ENCODE measurements at places on chromosomes 13 and 19.

GRCh38 chr13:45941261-45941660, 89.7 kb upstream of the SIAH3 start:
- no peak for DNase-seq

DNA sequence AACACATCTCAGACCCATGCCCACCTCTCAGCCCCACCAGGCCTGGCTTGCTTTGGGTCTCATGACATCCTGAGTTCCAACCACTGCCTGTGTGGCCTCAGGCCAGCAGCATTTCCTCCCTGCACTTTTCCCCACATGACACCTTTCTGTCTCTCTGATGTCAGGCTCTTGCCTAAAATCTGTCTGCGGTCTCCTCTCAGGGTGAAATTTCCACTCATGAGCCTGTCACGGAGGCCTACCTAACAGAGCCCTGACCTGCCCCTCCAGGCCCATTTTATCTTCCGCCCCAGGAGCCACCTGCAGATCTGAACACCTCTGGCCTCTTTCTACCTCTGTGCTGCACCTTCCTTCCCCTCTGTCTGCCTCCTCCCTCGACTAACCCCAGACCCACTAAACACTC, 93.5 kb downstream of the ZDHHC20 start:
- no peak for DNase-seq

- peak; percentile 69 for DNase-seq
Observed at GRCh38 chr19:10290876-10291553, 1.3 kb downstream of the ICAM5 start.

DNA sequence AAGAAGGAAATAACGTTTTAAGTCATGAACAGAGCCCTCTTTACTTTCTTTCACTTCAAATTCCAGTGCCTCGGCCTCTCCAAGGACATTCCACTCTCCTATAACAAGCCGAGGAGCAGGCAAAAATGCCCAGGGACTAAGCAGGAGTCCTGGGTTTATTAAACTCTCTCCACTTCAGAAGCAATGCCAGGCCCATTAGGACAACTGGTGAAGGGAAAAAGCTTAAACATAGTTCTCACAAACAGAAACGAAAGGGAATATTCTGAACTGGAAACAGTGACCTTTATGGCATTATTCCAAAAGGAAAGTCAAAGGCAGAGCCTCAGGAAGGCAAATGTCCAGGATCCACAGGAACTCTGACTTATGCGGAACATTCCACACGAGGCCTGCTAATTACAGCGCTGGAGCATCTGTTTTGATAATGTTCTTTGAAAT, 30.9 kb upstream of the MED4 start:
- DNase-seq = no peak

DNA sequence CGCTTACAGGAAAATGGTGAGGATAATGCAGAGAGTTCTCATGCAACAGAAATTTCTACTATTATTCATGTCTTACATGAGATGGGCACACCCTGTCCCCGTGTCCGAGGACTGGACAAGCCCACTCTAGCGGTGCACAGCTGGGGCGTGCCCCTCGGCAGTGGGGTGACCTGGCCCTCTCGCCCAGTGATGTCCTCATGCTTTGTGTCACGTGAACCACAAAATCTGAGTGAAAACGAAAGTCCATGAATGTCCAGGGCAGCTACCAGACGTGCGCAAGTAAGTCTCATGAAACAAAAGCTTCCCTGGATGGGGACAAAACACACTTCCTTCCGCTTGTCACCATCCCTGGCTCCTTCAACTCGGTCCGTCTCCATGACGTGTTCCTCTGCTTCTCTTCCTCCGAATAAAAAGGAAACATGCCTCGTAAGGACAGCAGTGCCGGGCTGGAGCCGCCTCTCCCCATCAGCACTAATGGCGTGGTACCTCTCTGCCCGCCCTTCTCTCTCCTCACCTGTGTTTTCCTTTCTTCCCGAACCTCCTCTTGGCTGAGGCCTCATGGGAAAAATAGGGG, 45.6 kb downstream of the ANKRD10 start:
- DNase-seq = no peak

- no peak for DNase-seq
Observed at GRCh38 chr19:47475465-47475864, 3.8 kb upstream of the SLC8A2 start.

DNA sequence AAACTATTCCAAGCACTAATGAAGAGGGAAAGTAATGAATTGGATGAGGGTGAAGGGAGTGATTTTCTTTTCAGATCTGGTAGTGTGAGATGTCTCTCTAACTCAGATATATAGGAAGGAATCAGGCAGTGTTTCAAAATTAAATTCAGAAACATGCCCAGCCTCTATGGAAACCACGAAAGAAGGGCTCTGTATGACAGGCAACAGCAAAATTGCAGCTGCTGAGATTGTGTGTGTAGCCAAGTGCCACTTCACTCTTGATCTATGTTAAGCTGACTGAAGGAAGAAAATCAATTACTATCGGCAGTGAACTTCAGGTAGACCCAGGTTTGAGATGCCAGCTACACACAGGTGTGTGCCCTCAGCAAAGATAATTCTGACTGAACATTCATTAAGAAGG, 387.4 kb downstream of the PCDH9 start:
- no peak for DNase-seq

- no peak for DNase-seq
Observed at GRCh38 chr13:76991432-76991795, 467 bp upstream of the CLN5 start.

DNA sequence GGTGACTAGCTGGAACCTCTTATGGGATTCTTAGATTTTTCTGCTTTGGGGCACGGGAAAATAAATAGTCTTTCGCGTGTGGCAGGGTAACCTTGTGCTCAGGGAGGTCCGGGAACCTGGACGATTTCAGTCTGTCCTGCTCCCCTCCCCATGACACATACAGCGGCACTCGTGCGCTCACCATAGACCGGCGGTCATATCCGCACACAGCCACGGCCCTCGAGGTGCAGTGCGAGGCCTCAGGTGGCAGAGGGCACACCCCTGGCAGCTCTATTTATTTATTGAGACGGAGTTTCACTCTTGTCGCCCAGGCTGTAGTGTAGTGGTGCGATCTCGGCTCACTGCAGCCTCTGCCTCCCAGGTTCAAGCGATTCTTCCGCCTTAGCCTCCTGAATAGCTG, 3.0 kb downstream of the ONECUT3 start:
- no peak for DNase-seq

DNA sequence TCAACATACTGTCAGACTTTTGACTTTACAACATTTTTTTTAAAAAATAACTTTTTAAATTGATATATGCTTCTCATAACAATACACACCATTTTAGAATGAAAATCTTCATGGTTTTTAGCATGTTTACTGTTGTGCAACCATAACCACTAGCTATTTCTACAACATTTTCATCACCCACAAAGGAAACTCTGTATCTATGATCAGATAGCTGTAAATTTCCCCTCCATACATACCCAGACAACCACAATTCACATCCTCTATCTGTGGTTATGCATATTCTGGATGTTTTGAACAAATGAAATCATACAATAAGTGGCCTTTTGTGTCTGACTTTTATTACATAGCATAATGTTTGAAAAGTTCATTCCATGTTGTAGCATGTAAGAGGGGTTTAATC, 1666.0 kb downstream of the EFNB2 start:
- no peak for DNase-seq

DNA sequence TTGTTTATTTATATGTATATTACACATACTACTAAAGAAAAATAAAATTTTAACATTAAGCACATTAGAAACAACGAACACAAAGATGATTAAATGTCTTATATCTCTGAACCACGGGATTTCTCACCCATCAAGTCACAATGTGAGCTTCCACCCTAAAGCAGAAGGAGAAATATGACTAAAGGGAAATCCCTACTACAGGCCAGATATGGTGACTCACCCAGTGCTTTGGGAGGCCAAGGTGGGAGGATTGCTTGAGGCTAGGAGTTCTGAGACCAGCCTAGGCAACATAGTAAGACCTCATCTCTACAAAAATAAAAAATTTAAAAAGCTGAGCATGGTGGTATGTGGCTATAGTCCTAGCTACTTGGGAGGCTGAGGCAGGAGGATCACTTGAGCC, 24.6 kb downstream of the DCT start:
- DNase-seq = no peak

GRCh38 chr19:1262623-1263123, 6.5 kb upstream of the CIRBP start:
- DNase-seq = peak; percentile 77

DNA sequence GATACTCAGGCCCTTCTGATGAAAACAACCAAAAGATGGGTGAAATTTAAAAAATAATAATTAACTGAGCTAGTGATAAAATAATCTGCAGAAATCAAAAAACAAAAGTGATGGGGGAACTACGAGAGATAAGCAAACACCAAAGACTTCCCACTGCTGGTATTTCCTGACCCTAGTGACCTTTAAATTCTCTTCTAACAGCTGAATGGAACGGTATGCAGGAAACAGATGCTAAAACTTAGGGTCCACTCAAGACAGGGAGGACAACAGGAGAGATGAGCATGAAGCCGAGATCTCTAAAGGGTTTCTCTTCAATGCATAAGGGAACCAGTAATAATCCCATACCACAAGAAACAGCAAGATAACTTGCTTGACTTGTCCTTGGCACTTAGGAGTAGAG, 50.8 kb downstream of the USP12 start:
- DNase-seq = no peak

GRCh38 chr13:35866801-35867200, 264.4 kb downstream of the DCLK1 start:
- no peak for DNase-seq

- no peak for DNase-seq
Observed at GRCh38 chr19:14528419-14529253, 758 bp upstream of the TECR start.

DNA sequence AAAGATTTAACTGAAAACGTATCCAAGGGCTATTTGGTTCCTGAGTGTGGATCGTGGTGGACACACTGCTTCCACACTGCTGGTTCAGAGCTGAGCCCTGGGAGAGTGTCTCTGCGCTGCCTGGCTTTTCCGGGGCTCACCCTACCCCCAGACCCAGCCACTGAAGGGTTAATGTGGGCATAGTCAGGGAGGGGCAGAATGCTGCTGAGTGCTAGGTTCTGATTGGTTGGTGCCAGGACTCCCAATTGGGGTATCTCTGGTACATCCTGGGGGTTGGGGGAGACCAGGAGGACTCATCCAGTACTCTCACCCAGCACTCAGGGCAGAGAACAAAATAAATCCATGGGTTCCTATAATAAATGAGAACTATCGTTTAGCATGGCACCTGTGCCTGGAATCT, 142.3 kb downstream of the CACNA1A start:
- no peak for DNase-seq

GRCh38 chr19:6617374-6617773, 26.4 kb upstream of the CD70 start:
- DNase-seq = no peak

- DNase-seq = no peak
Observed at GRCh38 chr13:23770973-23771372, 118.2 kb downstream of the MIPEP start.

GRCh38 chr13:90276216-90276615, 1071.3 kb upstream of the MIR17HG start:
- DNase-seq = no peak

DNA sequence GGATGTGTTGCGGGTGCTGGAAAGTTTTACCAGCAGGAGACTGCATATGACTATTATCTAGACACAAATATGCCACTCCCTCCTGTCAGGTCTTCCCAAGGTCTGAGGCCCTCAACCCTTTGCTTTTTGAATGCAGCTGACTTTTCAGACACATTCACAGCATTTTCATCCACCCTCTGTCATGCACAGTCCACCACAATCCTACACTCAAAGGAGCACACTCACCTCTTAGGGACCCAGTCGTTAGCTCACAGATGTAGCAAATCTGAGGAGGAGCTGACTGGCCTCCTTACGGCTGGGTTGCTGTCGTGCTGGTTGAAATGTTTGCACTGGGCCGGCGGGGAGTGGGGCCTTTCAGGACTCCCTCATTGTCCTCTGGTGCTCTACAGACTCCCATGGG, 479.4 kb downstream of the IRS2 start:
- no peak for DNase-seq

- no peak for DNase-seq
Observed at GRCh38 chr13:92379371-92379770, 847.2 kb upstream of the GPC6 start.

GRCh38 chr19:16584248-16585093, 12.3 kb upstream of the SLC35E1 start:
- DNase-seq = peak; percentile 81

DNA sequence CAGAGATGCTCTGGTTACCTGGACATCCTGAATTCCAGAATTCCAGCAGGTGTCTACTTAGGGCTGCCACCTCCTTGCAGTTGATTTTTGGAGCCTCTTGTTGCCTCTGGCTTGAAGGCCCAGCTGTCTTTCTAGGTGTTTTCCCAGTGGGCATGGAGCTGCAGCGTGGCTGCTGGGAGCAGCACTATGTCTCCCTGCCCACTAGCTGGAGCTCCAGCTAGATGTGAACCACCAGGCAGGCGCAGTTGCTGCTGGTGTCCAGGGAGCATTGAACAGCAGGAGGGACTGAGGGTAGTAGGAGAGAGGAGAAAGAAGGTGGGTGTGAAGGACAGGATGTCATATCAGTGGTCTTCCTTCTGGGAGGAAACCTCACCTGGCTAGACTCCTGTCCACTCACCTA, 9.9 kb upstream of the SELENOW start:
- DNase-seq = no peak

DNA sequence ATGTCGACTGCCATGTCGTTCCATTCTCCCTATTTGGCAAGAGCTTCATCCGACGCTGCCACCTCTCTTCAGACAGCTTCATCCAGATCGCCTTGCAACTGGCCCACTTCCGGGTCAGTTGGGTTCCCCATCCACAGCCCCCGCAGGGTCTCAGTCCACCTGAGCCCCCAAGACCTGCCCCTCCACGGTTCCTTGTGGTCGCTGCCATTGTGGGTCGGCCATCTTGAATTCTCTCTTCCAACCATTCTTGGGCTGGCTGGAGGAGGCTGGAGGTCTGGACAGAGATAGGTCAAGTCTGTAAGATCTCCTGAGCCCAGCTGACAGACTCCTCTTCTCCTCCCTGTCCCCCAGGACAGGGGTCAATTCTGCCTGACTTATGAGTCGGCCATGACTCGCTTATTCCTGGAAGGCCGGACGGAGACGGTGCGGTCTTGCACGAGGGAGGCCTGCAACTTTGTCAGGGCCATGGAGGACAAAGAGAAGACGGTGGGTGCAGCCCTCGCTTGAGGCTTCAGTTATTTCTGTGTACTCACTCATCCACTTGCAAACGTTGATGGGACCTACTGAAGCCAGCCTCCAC, 19.5 kb downstream of the CPT1C start:
- DNase-seq = no peak

DNA sequence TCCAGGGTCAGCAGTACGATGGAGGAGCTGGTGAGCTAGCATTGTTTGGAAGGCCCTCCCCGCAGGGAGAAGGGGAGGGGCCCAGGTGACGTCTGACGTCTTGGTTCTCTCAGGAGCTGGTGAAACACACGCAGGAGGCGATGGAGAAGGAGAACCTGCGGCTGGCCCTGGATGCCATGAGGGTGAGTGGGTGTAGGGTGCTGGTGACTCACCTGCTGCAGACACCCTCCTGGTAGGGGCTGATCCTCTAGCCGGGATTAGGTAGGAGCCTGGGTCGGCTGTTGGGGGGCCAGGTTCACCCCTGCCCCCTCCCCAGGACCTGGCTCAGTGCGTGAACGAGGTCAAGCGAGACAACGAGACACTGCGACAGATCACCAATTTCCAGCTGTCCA, 55.8 kb downstream of the VAV1 start:
- no peak for DNase-seq

- DNase-seq = no peak
Observed at GRCh38 chr13:106986687-106987426, 418.9 kb upstream of the ARGLU1 start.

All from ecto neural progenitor cell (in vitro differentiated cells).